ENCODE measurements at places on chromosomes 6 and 20.

DNA sequence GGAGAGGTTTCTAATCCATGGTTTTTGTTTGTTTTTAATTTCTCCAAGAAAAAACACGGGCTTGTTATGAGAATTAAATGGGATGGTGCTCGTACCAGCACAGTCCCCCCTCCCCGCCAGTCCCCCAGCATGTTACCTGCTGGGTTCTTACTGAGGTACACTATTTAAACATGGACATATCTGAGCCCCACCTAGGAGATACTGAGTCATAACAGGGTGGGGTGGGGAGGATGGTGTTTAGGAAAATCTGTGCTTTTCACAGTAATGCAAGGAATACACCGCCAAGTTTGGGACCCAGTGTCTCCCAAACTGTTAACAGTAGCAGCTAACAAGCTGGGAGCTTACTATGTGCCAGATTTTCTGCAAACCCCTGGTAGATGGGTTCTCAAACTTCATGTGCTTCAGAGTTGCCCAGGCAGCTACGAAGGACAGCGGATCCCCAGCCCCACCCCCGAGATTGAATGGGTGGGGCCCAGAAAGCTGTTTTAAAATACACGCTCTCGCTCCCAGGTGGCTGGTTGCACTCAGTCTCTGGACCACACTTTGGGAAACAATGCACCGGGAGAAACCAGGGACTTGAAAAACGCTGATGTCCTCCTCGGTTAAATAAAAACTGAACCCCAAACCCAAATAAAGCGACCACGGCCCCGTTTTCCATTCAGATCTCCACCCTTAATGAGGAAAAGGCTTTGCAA lies 995 bp downstream of the ZFP64 start:
- no peak for DNase-seq

- DNase-seq = no peak
Measured at GRCh38 chr6:33207552-33208090, 679 bp upstream of the RING1 start.

DNA sequence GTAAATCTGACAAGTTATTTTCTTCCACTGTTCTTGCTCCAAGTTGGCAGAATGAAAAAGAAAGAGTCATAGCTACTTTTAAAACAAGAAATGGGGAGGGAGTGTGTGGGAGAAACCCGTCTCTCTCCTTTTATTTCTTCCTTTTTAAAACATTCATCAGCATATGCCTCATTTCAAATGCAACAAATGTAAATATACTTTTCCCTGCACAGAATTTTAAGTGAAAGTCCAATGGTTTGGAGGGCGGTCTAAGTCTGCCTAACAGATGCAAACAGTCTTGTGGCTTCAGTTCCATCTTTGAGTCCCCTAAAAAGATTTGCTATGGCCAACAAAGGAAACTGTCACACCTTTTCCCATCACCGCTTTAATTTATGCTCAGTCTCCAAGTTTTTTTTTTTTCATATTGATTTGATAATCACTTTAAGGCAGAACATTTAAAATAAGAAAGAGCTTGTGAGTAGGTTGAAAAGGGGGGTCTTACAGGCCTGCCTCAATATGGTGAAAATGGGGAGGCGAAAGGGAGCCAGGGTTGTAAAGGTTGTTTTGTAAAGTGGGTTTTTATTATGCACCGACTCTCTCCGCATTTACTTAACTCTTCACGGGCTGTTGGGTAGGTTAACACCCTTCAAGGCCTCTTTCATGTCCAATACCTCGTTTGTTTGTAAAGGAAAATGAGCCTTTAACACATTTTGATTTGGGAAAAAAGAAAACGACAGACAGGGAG lies 4.6 kb downstream of the TFAP2D start:
- no peak for DNase-seq

- DNase-seq = no peak
Measured at GRCh38 chr20:50735813-50736212, 4.4 kb downstream of the PARD6B start.

DNA sequence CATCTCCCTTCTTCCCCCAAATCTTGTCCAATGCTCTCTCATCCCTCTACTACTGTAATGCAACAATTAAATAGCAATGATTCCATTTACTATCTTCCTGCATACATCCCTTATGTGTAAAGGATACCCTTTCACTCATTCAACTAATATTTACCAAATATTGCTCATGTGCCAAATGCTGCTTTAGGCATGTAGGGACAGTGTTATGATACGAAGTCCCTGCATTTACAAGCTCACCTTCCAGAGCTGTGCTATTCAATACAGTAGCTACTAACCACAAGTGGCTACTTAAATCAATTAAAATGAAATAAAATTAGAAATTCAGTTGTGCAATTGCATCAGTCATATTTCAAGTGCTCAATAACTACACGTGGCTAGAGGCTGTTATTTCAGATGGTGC lies 41.1 kb downstream of the GMDS start:
- DNase-seq = no peak

DNA sequence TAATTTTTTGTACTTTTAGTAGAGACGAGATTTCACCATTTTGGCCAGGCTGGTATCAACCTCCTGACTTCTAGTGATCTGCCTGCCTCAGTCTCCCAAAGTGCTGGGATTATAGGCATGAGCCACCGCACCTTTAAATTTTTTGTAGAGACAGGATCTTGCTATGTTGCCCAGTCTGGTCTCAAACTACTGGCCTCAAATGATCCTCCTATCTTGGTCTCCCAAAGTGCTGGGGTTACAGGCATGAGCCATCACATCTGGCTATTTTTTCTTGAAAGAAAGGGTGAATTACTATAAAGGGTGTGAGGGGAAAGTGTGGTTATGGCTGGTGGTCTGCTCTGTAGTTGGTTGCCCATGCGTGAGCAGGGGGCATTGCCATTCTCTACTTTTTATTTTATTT lies 1.6 kb downstream of the LY6G6F start:
- DNase-seq = no peak

GRCh38 chr6:162467679-162468078 lies 259.9 kb downstream of the PRKN start:
- no peak for DNase-seq

DNA sequence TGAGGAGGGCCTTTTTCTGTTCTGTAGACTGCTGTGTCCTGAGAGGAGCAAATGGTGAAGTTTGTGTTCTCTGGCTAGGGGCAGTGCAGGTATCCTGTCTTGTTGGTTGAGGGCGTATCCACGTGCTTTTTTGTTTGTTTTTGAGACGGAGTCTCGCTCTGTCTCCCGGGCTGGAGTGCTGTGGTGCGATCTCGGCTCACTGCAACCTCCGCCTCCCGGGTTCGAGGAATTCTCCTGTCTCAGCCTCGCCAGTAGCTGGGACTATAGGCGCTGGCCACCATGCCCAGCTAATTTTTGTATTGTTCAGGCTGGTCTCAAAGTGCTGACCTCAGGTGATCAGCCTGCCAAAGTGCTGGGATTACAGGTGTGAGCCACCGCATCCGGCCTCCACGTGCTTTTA lies 10.8 kb upstream of the PXDC1 start:
- DNase-seq = no peak

DNA sequence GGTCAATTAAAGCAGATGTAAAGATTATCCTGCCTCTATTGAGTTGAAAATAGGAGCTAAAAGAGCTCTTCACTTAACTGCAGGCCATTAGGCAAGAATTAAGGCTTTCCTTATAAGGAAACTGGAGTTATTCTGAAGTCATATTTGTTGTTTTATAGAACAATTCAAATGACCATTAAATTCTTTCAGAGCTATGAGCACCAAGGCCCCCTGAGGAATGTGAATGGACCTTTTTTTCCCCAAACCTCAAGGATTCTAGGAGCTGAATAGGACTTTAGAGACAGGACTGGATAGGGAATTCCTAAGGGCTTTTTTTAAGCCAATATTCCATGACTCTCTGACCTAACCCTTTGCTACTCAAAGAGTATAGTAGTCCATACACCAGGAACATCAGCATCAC lies 565.7 kb upstream of the BTBD3 start:
- peak; percentile 55 for DNase-seq

DNA sequence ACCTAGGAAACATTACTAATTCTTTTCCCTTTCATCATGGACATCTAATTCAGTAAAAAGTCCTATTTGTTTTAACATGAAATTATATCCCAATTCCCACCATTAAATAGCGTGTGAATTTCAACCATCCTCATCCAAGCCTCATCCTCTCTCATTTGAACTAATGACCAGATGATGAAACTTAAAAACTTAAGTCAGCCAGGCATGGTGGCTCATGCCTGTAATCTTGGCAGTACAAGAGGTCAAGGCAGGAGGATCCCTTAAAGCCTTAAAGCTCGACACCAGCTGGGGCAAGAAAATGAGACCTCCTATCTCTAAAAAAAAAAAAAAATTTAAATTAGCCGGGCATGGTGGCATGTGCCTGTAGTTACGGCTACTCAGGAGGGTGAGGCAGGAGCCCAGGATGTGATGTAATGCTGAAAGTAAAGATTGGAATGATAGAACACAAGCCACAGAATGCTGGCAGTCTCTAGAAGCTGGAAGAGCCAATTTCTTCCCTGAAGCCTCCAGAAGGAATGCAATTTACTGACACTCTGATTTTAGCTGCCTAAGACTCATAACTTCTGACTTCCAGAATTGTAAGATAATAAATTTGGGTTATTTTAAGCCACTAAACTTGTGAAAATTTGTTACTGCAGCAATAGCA lies 27.1 kb upstream of the HAO1 start:
- no peak for DNase-seq

DNA sequence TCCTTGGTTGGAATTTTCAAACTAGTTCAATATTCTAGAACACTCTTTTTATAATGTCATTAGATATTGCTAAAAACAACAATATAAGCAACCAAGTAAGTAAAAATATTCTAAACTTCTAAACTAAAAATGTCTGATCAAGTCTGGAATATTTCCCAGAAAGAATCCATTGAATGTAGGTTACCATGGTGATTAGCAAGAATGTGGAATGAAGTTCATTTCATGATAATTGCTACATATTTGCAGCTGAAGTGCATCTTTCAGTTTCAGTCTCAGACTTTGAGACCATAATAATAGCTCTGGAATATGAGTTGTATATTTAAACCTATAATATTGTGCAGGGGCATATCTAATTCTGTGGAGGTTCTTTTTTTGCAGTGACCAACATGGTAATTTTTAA lies 61.0 kb upstream of the NKAIN2 start:
- no peak for DNase-seq

GRCh38 chr20:36017048-36017951 lies 48.9 kb downstream of the CNBD2 start:
- no peak for DNase-seq

DNA sequence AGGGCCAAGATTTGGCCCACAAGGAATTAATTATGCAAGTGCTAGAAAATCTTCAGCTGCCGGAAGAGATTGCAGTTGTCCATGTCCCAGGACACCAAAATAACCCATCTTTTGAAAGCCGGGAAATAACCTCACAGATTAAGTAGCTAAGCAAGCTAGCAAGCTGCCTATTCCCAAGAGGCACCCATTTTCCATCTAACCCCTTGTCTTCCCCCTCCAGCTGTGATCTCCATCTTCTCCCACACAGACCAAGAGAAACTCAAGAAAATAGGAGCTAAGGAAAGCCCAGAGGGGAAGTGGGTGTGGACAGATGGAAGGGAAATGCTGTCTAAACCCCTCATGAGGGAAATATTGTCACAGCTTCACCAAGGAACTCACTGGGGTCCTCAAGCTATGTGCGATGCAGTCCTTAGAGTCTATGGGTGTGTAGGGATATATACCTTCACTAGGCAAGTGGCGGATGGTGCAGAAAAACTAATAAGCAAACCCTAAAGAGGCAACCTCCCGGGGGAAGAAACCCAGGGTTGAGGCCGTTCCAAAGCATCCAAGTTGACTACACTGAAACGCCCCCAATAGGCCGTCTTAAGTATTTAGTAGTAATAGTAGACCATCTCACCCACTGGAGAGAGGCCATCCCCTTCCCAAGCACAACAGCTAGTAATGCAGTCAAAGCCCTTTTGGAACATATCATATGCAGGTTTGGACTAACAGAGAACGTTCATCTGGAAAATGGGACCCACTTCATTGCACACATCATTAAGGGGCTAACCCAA lies 64.3 kb upstream of the PRSS16 start:
- no peak for DNase-seq

GRCh38 chr6:155378276-155378675 lies 64.0 kb upstream of the TFB1M start:
- no peak for DNase-seq

DNA sequence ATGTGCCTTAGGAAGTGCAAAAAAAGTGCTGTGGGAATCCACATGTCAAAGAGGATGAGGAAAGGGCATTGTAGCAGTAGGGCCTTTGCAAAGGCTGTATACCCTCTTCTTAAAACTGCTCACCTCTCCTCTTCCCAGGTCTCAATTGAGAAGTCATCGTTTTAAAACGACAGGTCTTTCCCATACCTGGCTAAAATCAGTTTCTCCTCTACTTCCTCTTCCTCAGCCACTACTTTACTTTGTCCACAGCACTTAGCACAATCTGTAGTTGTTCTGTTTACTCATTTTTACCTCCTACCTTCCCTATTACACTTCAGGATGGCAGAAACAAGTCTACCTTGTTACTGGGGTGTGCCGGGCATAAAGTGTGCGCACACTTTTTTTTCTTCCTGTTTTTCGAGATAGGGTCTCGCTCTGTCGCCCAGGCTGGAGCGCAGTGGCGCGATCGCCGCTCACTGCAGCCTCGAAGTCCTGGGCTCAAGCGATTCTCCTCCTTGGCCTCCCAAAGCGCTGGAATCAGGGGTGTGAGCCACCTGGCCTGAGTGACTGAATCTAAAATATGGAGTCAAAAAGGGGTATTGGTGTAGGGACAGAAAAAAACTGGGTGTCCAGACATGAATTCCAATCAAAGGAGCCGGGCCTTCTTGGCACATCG lies 9.8 kb upstream of the ELOVL5 start:
- DNase-seq = no peak

GRCh38 chr20:48034751-48035150 lies 249.5 kb upstream of the SULF2 start:
- no peak for DNase-seq

- DNase-seq = no peak
Measured at GRCh38 chr6:7106215-7106751, 1.5 kb upstream of the RREB1 start.

- no peak for DNase-seq
Measured at GRCh38 chr6:158031381-158032353, 50.0 kb downstream of the SYNJ2 start.

GRCh38 chr6:146850238-146850896 lies 251.6 kb downstream of the ADGB start:
- DNase-seq = no peak

- DNase-seq = no peak
Measured at GRCh38 chr6:78867020-78867369, 356 bp upstream of the IRAK1BP1 start.

DNA sequence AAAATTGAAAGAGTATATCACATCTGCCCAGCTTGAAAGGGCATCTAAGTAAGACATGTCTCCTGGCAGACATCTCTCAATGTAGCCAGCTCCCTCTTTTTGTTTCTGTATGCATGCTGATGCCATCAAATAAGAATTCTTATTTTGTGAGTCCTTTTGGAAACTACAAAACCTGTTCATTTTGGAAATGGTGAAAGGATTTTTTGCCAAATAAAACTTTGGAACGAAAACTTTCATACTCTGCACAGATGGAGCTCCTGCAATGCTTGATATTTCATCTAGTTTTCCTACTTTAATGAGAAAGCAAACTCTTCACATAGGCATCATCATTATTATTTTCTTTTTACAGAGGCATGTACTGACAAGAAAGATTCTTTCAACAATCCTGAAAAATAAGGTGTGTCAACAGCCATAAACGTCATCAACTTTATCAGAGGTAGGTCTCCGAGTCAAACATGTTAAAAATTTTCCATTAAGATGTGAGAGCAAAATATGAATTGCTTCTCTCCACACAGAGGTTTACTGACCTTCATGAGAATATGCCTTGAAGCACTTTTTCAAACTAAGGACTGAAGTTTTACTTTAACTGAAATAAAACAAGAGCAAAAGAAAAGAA lies 26.2 kb upstream of the CMTR1 start:
- DNase-seq = no peak

GRCh38 chr6:82025271-82025670 lies 222.3 kb downstream of the IBTK start:
- DNase-seq = no peak

GRCh38 chr20:37243076-37243936 lies 18.3 kb downstream of the GHRH start:
- no peak for DNase-seq

All from DMS153 (cell line).